ENCODE measurements at places on chromosomes 13 and 19. TPM values are rescaled to one million over a fixed set of nuclear protein-coding genes. Genes with fewer than 3 reads are reported as not detected.
A peak's percentile ranks its signal among the peaks of the same experiment; 100 is the strongest.

DNA sequence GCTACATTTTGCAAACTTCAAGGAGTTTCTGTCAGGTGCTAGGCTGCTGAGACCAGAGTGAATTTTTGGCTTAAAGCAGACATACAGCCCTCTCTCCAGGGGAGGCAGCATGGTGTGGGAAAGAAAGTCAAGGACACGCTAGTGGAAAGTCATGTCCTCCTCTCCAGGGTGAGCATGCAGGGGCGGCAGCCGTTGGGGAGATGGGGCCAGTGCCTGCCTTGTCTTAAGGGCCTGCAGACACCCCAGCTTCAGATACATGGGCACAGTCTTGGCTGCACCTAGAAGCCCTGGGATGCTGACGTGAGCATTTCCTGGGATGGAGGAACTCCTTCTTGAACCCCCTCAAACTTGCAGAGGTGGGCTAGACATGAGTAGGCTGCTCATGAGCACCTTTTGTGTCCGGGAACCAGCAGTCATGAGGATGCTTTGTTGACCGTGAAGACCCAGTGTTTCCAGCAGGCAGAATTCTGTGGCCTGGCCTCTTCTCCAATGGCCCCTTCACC is 43.3 kb upstream of the PEPD start:
- no peaks in the 10 kb centered on the region for H3K36me3 ChIP-seq
- peak; percentile 46 for DNase-seq
- peaks cover 16% of the 10 kb centered on the region for H3K27me3 ChIP-seq
- H3K27ac ChIP-seq = no peak overlapping the region
- no peaks in the 10 kb centered on the region for H3K4me1 ChIP-seq

DNA sequence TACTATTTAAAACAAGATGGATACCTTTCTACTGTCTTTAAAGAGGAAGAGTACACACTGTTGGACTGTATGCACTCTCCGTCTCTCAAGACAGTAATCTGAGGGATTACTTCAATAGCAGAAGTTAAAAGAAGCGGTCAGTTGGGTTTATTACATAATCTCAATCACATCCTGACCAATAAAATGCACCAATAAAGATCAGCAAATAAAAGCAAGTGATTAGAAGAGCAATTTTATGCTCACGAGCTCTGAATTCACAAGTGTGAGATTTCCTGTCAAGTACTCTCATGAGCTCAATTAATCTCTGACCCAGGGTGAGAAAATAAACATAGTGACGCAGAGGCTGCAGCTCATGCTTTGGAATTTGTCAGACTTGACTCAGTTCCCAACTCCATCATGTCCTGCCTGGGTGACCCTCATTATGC is 12.2 kb downstream of the ABCC4 start:
- no peak overlapping the region for H3K27ac ChIP-seq
- DNase-seq = no peak
- H3K36me3 ChIP-seq = no peaks in the 10 kb centered on the region

DNA sequence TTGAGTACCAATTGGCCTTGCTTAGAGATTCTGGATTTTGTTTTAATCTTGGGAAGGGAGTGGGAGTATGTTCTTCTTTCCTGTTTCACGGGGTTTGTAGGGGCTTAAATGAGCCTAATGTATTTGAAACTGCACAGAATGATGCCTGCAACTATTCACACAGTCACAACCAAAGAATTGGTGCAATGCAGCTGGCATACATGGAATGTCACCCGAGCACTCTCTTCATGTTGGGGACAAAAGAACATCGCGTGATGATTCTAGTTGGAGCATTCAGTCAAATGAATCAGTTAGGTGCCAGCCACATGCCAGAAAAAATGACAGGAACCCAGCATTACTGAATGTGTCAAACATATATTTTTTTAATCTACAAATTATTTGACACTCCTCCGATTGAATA is 22.1 kb downstream of the STARD13 start:
- no peak for DNase-seq
- no peak overlapping the region for H3K4me3 ChIP-seq
- H3K36me3 ChIP-seq = no peaks in the 10 kb centered on the region
- peaks cover 90% of the 10 kb centered on the region for H3K4me1 ChIP-seq

DNA sequence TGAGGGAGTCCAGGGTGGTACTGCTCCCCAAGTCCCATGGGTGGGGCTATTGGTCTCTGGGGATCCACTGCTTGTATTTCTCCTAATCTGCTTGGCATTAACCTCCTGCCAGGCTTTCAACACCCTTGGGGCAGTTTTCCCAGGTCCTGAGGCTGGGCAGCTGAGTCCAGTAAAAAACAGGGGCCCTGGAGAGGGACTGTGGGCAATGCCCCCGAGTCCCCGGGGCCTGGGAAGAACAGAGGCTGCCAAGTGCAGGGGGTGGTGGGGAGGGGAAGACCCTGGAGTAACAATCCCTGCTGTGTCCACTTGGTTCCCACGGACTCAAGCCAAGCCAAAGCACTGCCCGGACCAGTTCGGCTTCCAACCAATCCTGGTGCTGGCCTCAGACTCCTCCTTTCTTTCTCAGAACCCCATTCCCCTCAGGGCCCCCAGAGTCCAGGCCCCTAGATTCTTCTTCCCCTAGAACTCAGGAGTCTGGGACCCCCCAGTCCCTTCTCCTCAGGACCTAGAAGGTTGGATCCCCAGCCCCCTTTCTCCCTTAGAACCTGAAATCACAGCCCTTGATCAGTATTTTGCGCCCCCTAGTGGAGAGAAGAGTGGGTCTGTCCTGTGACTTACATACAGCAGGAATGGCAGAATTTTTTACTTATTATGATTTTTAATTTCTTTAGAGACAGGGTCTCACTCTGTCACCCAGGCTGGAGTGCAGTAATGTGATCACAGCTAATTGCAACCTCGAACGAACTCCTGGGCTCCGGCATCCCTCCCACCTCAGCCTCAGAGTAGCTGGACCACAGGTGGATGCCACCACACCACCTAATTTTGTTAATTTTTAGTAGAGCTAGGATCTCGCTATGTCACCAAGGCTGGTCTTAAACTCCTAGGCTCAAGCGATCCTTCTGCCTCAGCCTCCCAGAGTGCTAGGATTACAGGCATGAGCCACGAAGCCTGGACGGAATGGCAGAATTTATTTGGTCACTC is 3.7 kb upstream of the CLPTM1 start:
- peaks cover 22% of the 10 kb centered on the region for H3K4me1 ChIP-seq
- H3K4me3 ChIP-seq = peak overlapping the region; percentile 33
- no peaks in the 10 kb centered on the region for H3K27me3 ChIP-seq
- no peaks in the 10 kb centered on the region for H3K36me3 ChIP-seq

GRCh38 chr19:18074192-18074591 is 12.5 kb downstream of the IL12RB1 start:
- H3K4me3 ChIP-seq = no peak overlapping the region
- H3K27me3 ChIP-seq = peaks cover 2% of the 10 kb centered on the region
- no peaks in the 10 kb centered on the region for H3K4me1 ChIP-seq

DNA sequence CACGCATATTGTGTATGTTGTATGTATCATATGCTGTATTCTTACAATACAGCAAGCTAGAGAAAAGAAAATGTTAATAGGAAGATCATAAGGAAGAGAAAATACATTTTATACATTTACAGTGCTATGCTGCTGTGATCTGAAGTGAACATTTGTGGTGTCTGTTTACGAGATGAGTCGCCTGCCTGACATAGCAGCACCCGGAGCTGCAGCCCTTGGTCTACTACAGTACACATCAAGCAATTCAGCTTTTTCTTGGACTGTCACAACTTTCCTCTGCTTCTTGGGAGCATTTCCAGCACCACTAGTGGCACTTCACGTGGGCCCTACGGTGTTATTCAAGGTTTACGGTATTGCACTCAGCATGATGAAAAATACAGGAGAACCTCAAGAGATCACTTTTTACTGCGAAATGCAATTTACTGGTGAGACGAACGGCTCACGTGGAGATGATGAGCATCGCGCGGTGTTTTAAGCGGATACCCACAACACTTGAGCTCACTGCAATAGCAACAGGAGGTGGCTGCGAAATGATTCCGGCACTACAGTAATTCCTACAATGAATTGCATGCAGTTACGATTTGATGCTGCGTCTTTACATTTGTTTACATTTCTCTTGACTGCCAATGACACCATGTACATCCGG is 308.4 kb downstream of the FGF9 start:
- no peaks in the 10 kb centered on the region for H3K4me1 ChIP-seq
- H3K27ac ChIP-seq = no peak overlapping the region
- no peaks in the 10 kb centered on the region for H3K27me3 ChIP-seq
- H3K4me3 ChIP-seq = no peak overlapping the region
- H3K36me3 ChIP-seq = no peaks in the 10 kb centered on the region
- DNase-seq = no peak

The ENOX1 gene
- 6.1 TPM for total RNA-seq

The INSL3 gene
- total RNA-seq = not detected

The CACNG6 gene
- not detected for total RNA-seq

The SIRT2 gene
- 57.1 TPM for total RNA-seq

The ZNF302 gene
- 19.5 TPM for total RNA-seq

Data from chondrocyte (in vitro differentiated cells).